NCI-H2081 (cell line): ENCODE measurements at places on chromosomes 6 and 20.

DNA sequence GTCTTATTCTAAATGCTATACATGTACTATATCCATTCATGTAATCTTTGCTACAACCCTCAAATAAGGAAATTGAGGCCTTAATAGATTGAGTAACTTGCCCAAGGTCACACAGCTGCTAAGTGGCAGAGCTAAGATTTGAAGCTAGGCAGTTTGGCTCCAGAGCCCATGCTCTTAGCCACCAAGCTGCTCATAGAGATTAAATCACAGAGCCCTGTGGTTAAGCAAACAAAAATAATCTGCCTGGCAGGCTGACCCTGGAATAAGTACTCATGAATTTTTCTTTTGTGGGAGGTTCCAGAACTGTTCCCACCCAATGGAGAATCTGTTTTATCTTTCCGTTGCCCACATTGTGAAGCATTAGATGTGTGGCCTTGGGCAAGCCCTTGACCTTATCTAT lies 7.4 kb downstream of the AAR2 start:
- DNase-seq: no peak

DNA sequence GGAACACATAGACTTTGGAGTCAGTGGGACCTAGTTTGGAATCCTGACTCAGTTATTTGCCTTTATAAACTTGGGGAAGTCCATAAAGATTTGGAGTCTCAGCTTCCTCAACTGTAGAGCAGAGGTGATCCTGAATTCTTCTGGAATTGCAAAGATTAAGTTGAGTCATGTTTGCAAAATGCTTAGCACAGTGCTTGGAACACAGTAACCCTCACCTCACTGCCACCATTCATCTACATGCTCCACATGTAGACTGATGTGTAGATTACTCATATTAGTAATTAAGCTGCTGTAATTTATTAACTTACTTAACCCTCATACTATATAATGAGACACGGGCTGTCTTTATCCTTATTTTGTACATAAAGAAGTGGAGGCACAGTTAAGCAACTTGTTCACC lies 61.4 kb downstream of the LAMP5 start:
- DNase-seq: no peak

DNA sequence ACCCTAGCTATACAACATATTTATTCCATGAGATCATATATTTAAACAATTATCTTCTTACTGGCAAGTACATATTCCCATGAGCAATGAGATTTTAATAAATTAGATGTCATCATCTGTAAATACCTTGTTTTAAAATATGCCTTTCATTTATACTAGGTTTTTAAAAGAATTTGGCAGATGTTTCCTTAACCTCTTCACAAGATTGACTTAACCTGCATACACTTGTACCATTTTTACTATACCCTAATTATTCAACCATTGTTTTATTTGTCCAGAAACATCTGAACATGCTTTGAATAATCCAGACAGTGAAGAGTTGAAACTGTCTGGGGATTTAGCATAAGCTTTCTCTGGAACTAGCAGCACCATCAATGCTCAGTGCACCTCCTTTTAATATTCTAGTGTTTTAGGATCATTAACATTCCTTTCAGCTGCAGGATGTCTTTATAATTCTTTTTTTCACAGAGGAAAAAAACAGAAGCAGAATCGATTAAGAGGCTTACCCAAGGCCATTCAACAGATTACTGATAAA lies 188.0 kb upstream of the TENT5A start:
- no peak for DNase-seq

- no peak for DNase-seq
Observed at GRCh38 chr20:4435225-4435624, 286.5 kb upstream of the PRND start.

GRCh38 chr6:36853325-36853724 lies 14.1 kb upstream of the CPNE5 start:
- no peak for DNase-seq

GRCh38 chr20:6680441-6680840 lies 87.0 kb upstream of the BMP2 start:
- no peak for DNase-seq

DNA sequence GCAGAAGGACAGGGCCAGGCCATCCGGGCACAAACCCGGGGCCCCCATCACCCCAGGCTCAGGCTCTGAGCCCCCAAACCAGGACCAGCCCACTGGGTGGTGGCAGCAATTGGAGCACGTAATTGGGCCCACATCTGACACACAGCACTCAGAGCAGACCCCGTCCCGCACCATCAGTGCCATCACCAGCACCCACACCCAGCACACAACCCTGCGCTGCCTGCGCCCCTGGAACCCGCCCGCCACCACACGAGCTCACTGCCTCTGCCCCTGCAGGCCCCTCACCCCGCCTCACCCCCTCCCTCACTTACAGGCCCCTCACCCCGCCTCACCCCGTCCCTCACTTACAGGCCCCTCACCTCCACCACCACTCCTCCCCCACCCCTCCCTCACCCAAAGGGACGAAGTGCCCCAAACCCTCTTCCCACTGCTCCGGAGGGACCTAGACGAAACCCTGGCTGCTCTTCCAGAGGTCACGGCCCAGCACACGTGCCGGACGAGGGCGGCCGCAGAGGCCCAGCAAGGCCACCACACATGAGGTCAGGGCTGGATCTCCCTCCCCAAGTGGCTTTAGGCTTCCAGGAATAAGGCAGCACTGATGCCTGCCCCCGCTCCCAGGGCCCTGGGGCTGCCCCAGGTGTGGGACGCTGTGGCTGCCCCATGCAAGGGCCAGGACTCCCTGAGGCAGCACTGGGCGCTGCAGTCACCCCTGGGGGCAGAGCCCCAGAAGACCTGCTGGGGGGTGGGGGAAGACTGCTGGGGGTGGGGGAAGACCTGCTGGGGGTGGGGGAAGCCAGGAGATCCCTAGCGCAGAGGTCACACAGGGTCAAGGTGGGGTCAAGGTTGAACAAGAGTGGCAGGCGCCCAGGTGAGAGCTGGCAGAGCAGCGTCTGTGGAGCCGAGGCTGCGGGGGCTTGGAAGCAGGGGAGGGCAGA lies 22.4 kb downstream of the KCNQ2 start:
- DNase-seq: no peak

GRCh38 chr6:145704143-145704781 lies 31.1 kb downstream of the EPM2A start:
- DNase-seq: no peak

DNA sequence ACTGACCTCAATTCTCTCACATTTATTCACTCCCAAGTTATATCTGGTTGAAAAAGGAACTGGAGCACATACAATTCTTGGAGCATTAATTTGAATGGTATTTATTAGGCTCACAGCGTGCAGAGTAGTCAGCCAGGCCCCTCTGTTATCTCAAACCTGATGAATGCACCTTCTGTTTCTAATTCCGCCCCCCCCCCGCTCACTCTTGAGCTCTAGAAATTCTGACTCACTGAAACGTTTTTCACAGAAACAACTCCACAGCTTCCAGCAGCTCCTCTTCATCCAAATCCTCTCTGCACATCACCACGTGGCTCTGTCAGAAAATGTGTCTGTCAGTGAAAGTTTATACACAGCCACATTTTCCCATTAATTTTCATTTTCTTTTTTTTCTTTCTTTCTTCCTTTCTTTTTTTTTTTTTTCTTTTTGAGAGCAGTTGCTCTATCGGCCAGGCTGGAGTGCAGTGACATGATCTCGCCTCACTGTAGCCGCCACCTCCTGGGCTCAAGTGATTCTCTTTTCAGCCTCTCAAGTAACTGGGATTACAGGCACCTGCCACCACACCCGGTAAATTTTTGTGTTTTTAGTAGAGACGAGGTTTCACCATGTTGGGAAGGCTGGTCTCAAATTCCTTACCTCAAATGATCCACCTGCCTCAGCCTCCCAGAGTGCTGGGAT lies 109.4 kb downstream of the TBXT start:
- no peak for DNase-seq

DNA sequence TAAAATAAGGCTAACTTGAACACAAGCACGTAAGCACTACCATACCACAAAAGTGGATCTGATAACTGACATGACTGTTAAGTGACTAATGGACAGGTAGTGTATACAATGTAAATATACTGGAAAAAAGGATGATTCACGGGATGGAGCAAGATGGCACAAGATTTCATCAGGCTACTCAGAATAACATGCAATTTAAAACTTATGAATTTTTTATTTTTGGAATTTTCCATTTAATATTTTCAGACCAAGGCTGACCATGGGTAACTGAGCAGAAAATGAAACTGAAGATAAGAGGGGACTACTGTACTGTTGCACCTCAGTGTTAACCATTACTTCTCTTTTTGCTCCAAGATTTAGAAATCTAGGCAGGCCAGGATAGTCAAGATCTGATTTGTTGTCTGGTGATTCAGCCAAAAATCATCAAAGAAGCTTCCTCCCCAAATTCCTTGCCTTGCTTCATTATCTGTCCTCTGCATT lies 45.4 kb downstream of the TPBG start:
- no peak for DNase-seq

DNA sequence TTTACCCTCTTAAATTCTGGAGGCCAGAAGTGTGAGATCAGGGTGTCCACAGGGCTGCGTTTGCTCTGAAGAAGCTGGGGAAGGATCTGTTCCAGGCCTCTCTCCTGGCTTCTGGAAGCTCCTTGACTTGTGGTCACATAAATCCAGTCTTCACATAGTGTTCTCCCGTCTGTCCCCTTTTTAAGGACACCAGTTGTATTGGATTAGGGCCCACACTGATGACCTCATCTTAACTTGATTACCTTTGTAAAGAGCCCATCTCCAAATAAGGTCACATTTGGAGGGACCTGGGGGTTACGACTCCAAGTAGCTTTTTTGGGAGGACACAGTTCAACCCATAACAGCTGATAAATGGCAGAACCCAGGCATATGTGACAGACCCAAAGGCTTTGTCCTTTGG lies 20.0 kb upstream of the WFDC2 start:
- no peak for DNase-seq

DNA sequence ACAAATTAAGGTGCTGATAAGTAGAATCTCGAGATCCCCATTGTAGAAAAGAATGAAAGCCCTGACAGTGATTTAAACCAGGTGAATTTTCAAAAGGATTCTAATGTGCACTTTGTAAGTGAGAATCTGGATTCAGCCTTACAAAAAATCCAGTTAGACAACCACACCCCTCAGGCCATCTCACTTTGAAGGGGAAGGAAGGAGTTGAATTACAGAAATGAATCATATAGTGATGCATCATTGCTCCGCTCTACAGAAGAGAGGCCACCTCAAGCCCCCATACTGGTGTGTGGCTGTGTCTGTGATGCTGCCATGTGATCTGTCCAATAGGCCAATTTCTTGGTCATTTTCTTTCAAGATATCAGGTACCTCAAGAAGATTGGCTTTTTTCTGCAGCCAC lies 85.5 kb upstream of the NT5E start:
- DNase-seq: no peak

- DNase-seq: no peak
Observed at GRCh38 chr6:33277663-33278391, 904 bp downstream of the B3GALT4 start.

- DNase-seq: peak; percentile 78
Observed at GRCh38 chr6:43246301-43247113, 3.2 kb downstream of the TTBK1 start.
